Large intestine (tissue), 12 donors: ENCODE measurements at places on chromosomes 7 and 10.

GRCh38 chr10:43263551-43264343 lies 3.1 kb downstream of the RASGEF1A start:
- no peak overlapping the region for H3K4me3 ChIP-seq
- H3K4me1 ChIP-seq = no peaks in the 10 kb centered on the region
- no peak overlapping the region for H3K27ac ChIP-seq
- H3K36me3 ChIP-seq = no peaks in the 10 kb centered on the region
- H3K27me3 ChIP-seq = peaks cover 44% of the 10 kb centered on the region

DNA sequence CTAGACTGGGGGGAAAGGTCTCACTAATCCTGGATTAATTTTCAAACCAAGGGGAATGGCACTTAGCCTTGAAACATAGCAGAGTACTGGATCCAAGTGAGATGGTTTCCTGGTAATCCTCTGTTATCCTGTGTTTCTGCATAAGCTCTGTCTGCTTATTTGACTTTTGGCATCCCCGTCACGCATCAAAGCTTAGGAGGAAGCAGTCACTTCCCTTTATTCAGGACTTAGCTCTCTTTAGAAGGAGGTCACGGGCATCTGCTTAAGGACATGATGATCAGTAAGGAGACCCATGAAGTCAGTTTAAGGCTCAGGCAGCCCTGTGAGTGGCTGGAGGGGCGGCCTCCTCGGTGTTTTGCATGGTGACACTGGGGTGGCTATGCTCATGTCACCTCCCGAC lies 30.0 kb downstream of the TSPAN15 start:
- no peaks in the 10 kb centered on the region for H3K27me3 ChIP-seq
- peaks cover 21% of the 10 kb centered on the region for H3K36me3 ChIP-seq
- no peak overlapping the region for H3K4me3 ChIP-seq
- H3K27ac ChIP-seq = peak overlapping the region; percentile 35

- no peaks in the 10 kb centered on the region for H3K4me1 ChIP-seq
- no peak overlapping the region for H3K4me3 ChIP-seq
- no peaks in the 10 kb centered on the region for H3K36me3 ChIP-seq
- no peak for DNase-seq
These were observed 17.3 kb downstream of the ELMO1 start for GRCh38 chr7:37431413-37431812.

DNA sequence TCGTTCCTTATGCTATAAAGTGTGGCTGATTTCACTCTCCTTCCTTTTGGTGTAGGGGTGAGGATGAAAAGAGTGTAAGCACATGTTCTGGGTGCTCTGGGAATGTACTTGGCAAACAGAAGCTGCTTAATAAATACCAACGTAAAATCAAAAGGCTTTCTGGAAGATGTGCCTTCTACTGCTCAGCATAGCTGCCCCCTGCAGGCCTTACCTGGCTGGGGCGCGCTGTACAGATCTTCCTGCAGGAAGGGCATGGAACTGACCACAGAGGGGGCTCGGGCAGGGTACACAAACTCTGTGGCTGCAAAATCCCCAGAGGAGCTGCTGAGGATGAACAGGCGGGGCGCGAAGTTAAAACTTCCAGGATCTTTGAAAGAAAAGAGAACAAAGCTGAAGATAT lies 169.4 kb downstream of the SVIL start:
- H3K4me3 ChIP-seq = no peak overlapping the region
- no peak for DNase-seq
- no peaks in the 10 kb centered on the region for H3K27me3 ChIP-seq
- H3K4me1 ChIP-seq = no peaks in the 10 kb centered on the region
- peaks cover 57% of the 10 kb centered on the region for H3K36me3 ChIP-seq

DNA sequence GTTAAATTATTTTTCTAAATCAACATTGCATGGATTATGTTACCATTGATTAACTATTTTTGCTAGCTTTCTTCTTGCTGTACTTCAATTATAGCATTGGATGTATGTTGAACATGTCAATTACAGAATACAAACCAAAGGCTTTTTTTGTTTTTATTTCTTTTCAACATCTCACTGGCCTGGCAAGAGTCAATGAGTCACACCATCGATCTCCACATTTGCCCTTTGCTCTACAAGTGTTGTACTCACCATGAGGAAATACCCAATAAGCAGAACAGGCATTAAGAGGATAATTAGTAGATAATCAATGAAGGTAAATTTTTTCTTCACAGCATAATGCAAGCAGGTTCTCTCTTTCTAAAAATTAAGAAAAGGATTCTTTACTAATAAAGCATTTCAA lies 23.3 kb downstream of the ANKRD22 start:
- no peaks in the 10 kb centered on the region for H3K36me3 ChIP-seq
- H3K27ac ChIP-seq = no peak overlapping the region
- no peaks in the 10 kb centered on the region for H3K4me1 ChIP-seq
- no peaks in the 10 kb centered on the region for H3K27me3 ChIP-seq
- DNase-seq = no peak

- H3K36me3 ChIP-seq = no peaks in the 10 kb centered on the region
- H3K27ac ChIP-seq = no peak overlapping the region
- H3K4me1 ChIP-seq = no peaks in the 10 kb centered on the region
- H3K27me3 ChIP-seq = no peaks in the 10 kb centered on the region
These were observed 270.5 kb downstream of the BMPER start for GRCh38 chr7:34175837-34176236.

- H3K27ac ChIP-seq = peak overlapping the region; percentile 98
- H3K27me3 ChIP-seq = no peaks in the 10 kb centered on the region
- no peak for DNase-seq
These were observed 1.9 kb downstream of the CLRN3 start for GRCh38 chr10:127890832-127891334.

- H3K4me1 ChIP-seq = peaks cover 16% of the 10 kb centered on the region
- H3K36me3 ChIP-seq = peaks cover 14% of the 10 kb centered on the region
- no peak overlapping the region for H3K27ac ChIP-seq
- H3K4me3 ChIP-seq = no peak overlapping the region
These were observed 172.6 kb downstream of the FAM107B start for GRCh38 chr10:14601872-14602725.

DNA sequence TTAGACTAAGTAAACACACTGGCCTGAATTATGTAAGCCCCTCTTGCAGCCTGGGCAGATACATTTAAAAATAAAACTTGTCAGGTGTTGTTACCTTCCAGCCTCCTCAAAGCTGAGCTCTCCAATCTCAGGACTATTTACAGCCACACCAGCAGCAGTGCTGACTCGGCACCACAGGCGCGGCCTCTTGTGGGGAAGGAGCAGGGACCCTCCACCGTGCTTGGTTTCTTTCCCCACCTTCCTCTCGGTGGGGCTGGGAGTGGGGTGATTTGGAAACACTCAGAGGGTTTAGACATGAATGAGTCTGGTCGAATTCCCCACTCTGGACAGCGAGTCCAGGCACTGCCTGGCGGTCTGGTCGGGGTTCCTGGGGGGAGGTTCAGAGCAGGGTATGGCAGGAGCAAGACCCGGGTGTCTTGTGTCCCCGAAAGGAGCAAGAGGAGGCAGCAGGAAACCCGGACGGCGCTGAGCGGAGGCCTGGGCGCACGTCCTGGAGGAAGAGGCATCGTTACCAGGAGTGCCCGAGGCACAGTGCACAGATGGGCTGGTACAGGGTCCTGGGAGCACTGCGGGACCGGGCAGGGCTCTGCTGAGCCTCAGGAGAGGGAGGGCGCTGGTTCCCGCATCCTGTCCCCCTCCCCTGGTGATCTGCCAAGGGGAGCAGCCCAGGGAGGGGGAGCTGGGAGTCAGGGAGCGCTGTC lies 29.2 kb upstream of the CFAP46 start:
- H3K27ac ChIP-seq = no peak overlapping the region
- peaks cover 20% of the 10 kb centered on the region for H3K27me3 ChIP-seq
- DNase-seq = no peak
- H3K4me1 ChIP-seq = no peaks in the 10 kb centered on the region
- no peak overlapping the region for H3K4me3 ChIP-seq

DNA sequence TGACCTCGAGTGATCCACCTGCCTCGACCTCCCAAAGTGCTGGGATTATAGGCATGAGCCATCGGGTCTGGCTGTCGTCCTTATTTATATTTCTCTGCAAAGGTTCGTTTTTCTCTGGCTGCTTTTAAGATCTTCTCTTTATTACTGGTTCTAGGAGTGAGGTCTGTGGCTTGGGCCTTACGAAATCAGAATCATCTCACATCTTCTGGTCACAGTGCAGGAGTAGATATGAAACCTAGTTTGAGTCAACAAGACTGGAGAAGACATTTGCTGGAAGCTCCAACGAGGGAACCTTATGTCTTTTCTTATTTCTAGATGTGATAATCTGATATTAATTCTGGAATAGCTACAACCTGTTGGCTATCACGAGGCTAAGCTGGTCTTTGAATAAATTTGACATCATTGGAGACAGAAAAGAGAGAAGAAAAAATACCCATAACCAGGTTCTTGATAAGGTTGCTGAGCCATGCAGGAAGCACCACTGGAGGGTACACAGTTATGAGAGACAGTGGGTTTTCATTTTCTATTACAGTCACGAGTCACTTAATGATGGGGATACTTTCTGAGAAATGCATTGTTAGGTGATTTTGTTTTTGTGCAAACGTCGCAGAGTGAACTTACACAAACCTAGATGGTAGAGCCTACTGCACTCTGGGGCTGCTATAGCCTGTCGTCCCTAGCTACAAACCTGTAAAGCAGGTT lies 25.6 kb upstream of the IL15RA start:
- no peak overlapping the region for H3K4me3 ChIP-seq
- no peak for DNase-seq
- no peak overlapping the region for H3K27ac ChIP-seq
- H3K27me3 ChIP-seq = peaks cover 5% of the 10 kb centered on the region

DNA sequence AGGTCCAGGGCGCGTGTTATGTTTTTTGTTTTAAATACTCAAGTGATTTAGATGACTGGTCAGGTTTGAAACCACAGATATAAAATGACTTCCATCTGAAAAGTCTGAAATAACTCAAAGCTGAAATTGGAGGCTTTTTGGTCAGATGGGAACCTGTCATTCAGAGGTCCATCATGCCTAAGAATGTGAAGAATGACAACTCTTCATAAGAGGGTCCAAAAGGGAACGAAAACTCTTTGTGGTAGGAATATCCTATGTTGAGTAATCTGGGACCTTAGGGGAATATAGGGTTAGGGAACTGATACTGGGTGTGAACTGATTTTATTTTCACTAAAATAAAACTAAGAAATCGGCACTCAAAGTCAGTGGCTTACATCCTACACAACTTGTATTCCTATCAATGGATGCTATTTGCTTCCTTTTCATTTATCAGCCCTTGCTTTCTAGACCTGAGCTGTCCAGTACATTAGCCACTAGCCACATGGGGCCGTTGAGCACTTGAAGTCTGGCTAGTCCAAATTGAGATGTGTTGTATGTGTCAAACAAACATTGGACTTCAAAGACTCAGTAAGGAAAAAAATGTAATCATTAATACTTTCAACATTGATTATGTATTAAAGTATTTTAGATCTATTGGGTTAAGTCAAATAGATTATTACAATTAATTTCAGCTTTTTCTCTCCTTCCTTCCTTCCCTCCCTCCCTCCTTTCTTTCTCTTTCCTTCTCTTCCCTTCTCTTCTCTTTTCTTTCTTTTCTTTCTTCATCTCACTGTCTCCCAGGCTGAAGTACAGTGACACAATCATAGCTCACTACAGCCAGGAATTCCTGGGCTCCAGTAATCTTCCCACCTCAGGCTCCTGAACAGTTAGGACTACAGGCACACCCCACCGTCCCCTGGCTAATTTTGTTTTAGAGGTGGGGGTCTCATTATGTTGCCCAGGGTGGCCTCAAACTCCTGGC lies 56.5 kb upstream of the KDM7A start:
- H3K27me3 ChIP-seq = peaks cover 12% of the 10 kb centered on the region
- H3K4me1 ChIP-seq = peaks cover 28% of the 10 kb centered on the region
- H3K4me3 ChIP-seq = no peak overlapping the region
- peak overlapping the region; percentile 79 for H3K27ac ChIP-seq
- no peak for DNase-seq

GRCh38 chr7:69219381-69219780 lies 378.9 kb upstream of the AUTS2 start:
- H3K27me3 ChIP-seq = no peaks in the 10 kb centered on the region
- no peaks in the 10 kb centered on the region for H3K36me3 ChIP-seq
- no peak overlapping the region for H3K4me3 ChIP-seq
- H3K27ac ChIP-seq = no peak overlapping the region
- no peaks in the 10 kb centered on the region for H3K4me1 ChIP-seq

- H3K4me3 ChIP-seq = peak overlapping the region; percentile 73
- peaks cover 12% of the 10 kb centered on the region for H3K27me3 ChIP-seq
- H3K27ac ChIP-seq = peak overlapping the region; percentile 82
- peaks cover 36% of the 10 kb centered on the region for H3K4me1 ChIP-seq
These were observed 1.8 kb downstream of the FRAT2 start for GRCh38 chr10:97332591-97333350.

DNA sequence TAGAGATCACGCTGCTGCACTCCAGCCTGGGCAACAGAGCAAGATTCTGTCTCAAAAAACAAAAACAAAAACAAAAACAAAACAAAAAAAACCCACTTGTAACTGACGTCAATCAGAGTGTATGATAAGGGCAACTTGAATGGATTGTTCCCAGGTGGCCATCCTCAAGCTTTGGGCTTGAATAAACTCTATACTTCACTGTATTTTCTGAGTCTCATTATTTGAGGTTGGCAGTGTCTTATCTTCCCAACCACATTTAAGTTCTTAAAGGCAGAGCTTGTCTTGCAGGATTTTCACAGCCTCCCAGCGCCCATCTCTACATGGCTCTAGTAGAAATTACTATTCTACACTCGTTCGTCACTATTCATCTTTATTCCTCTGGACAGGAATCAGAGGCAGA lies 5.1 kb upstream of the OAT start:
- H3K27me3 ChIP-seq = no peaks in the 10 kb centered on the region
- H3K4me1 ChIP-seq = peaks cover 57% of the 10 kb centered on the region
- H3K27ac ChIP-seq = peak overlapping the region; percentile 46

DNA sequence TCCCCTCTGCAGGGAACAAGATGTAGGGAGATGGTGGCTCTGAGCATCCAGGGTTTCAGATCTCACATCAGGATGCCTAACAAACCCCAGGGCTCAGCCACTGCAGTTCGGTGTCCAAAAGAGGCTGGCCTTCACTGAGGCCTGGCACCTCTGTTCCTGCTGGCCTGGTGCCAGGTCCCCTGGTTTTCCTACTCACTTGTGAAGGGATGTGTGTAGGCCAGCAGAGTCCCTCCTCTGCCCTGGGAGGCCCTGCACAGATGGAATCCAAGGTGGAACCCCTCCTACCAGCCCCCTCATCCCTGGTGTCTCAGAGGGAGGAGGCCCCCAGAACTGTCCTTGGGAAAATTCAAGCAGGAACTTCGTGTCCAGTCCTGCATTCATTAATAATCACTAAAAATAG lies 260.6 kb downstream of the CCSER2 start:
- no peaks in the 10 kb centered on the region for H3K36me3 ChIP-seq
- H3K27me3 ChIP-seq = no peaks in the 10 kb centered on the region
- H3K4me1 ChIP-seq = no peaks in the 10 kb centered on the region
- DNase-seq = no peak
- H3K4me3 ChIP-seq = no peak overlapping the region
